ENCODE measurements at places on chromosomes 16 and 17.

GRCh38 chr17:47210105-47210504 is 957 bp downstream of the MYL4 start:
- DNase-seq, result no peak

- DNase-seq, result no peak
Observed at GRCh38 chr17:27878776-27879562, 14.2 kb downstream of the LYRM9 start.

GRCh38 chr16:58121132-58121531 is 8.0 kb downstream of the CFAP20 start:
- no peak for DNase-seq

DNA sequence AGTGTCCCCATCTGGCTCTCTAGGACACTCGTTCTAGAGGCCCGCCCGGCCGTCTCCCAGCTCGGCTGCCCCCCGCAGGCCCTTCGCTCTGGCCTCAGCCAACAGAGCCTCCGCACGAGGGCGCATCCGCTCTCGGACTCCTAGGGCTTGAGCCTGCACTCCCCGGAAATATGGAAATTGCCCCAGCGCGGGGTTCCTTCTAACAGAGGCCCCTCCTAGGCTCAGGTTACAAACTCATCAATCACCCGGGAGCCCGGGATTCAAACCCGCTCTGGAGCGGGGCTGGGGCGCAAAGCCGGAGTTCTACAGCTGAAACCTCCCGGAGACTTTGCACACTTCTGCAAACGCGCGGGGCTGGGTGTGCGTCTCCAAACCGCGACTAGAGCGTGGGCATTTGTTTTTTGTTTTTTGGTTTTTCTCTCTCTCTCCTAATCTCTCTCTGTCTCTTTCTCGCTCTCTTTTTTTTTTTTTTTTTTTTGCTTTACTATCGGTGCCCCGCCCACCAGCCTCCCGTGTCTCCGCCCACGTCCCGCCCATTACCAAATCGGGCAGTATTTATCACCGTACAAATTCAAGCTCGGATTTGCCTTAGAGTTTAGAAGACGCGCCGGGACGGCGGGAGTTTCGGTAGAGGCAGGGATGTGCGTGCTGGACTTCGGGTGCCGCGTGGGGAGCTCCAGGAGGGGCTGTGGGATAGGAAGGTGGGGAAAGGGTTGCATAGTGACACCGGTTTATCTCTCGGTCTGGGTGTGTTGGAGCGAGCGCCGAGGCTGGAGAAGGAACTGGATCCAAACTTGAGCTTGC is 2.4 kb upstream of the FOXL1 start:
- no peak for DNase-seq

DNA sequence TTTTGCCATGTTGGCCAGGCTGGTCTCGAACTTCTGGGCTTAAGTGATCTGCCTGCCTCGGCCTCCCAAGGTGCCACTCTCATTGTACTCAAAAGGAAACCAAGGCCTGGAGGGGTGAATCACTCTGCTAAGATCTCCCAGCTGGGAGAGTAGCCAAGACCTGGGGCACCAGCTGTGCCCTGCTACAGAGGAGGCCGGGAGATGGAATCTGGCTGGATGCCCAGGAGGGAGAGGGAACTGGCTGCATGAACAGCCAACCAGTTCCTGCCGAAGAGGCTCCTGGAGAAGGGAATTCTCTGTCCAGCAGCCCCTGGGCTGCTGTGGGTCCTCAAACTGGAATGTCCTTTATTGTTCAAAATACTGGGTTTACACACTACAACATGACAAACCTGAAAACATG is 238.7 kb upstream of the CIBAR2 start:
- no peak for DNase-seq

DNA sequence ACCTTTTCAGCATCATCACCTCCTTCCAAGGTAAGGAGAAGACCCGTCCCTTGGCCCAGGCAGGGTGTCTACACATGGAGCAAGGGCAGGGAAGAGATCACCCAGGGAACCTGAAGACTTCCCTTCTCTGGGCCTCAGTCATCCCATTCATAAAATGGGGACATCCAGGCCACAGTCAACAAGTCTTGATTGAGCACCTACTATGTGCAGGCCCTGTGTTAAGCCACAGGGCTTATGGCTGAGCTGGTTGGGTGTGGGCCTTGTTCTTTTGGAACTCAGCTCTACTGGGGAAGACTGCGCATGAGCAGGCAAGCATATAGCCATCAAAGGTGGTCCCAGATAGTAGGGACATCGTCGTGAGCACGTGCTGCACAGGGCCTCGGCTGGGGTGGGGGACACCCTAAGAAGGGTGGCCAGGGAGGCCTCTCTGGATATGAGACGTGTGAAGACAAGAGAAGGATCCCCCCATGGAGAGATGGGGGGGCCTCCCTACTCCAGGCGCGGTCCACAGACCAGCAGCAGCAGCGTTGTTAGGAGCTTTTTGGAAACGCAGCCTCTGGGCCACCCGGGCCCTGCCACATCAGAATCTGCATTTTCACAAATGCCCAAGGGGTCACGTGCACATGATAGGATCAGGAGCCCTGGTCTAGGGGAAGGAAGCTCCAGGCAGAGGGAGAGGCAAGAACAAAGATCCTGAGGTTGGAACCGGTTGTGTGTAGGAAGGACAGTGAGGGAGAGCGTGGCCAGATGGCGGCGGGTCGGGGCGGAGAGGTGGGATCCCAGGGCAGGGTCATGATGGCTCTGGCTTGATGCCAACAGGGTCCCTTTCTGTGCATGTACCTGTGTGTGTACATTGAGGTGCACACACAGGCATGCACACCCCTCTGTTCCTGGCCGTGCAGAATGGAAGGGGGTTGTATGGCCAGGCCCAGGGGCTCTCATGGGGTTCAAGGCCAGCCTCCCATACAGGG is 5.9 kb upstream of the ADGRG3 start:
- DNase-seq, result no peak

DNA sequence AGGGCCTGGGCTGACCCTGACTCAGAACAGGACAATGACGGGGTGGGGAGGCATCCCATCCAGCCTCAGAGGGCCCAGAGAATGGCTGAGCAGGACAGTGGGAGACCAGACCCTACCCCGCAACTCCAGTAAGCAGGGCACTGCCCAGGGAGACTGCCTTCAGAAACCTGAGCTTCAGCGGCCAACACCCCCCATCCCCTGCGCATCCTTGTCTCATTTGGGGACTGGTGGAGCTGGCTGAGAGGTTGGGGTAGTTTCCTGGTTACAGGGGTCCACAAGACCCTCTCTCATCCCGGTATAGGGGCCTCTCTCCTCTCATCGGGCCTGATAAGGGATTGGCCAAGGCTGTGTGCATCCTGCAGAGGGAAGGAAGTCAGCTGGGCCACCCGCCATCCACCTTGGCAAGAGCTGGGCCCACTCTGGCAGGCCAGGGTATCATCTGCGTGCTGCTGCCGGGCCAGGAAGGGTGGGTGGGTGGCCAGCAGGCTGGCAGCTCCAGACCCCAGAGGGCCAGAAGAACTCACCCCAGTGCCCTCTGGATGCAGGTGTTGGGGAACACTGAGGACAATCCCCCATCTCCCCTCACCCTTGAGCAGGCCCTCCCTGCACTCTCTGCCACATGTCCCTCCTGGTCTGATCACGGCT is 229.1 kb downstream of the KATNIP start:
- no peak for DNase-seq

DNA sequence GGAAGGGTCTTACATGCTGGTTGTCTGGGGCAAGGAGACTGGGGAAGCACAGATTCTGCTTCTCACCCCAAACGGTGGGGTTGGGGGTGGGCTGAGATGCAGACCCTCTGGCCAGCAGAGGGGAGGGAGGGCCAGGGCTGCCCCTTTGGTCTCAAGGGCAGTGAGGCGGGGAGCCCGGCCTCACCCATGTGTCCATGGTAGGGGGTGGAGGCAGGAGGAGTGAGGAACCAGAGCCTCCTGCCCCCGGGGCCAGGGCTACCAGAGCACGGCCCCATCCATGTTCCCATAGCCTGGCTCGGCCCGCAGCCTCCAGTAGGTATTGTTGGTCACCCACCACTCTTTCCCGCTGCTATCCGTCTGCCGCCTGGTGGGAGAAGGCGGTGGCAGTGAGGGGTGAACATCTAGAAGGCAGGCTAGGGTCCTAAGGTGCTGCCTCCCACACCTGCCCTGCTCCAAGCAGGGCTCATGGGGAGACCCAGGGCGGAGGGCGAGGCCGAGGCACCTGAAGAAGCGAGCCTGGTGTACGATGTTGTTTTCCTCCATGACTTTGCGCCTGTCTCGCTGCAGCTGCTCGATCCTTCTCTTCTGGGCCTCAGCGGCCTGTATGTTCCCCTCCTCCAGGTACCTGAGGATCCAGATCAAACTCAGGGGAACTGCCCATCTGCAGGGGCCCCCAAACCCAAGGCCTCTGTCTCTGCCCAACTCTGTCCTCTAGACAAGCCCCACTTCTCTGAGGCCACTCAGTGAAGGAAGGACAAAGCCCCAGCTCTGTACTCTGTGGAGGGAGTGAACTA is 13.4 kb downstream of the OSBPL7 start:
- DNase-seq, result no peak

DNA sequence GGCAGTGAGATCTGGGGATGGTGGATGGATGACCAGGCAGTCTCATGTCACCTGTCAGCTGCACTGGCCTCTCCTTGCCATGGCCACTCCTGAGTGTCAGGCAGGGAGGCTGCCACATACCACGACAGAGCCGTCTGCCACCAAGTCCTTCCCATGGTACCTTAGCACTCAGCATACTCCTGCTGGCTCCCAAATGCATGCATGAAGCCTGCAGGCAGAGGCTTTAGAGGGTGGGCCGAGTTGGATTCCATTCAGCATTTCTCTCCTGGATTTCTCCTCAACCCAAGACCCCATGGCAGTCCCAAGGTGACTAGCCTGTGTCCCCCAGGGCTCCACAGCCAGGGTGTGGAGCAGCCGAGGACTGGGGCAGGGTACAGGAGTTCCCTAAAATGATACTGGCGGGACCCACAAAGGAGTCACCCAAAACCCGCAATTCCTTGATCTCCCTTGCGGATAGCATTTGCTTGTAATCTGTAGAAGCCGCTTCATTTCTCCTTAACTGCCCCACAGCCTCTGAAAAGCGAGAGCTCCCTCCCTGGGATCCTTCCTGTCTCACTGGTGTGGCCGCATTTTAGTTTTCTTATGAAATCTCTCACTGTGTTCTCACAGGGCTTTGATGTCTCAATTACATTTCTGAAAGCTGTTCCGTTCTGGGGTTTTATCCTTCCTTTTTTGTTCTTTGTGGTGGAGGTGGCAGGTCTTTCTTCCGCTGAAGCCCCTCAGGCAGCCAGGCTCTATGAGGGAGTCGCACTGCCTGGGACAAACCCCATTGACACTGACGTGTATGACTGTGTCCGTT is 141.4 kb downstream of the SOCS1 start:
- DNase-seq, result no peak

DNA sequence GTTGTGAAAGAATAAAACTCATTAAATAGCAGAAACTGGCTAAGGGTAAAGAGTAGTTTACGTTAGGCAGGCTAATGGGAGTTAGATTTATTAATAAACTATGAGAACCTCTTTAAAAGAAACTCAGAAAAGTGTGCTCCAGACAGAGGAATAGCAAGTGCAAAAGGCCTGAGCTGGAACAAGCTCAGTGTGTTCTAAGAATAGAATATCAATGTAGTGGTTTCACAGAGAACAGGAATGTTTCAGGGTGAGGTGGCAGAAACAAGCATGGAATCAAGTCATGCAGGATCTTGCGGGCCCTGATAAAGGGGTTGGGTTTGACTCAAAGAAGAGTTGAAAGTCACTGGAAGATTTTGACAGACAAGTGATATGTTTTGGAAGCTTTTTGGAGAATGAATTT is 164.0 kb upstream of the HS3ST3A1 start:
- no peak for DNase-seq

DNA sequence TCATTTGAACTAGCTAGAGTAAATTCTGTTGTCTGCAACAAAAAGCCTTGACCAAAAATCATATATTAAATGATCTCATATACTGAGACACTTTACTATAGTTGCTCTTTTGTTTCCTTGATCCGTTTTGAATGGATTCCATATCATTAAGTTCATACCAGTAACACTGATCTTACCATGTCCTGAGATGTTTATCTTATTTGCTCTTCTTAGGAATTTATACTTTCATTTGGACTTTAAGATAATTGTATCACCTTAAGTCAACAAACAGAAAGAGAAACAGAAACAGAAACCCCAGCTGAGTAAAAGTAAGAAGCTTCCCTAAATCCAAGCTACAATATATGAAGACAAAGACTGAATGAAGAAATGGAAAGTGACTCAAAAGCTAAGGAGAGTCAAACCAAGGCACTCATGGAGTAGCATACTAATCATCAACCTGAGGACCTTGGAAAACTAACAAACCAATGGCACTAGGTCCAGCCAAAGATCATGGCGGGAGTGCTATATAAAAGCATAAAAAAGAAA is 106.5 kb upstream of the COX10 start:
- no peak for DNase-seq

- no peak for DNase-seq
Observed at GRCh38 chr17:7018331-7018964, 4.4 kb upstream of the BCL6B start.

- no peak for DNase-seq
Observed at GRCh38 chr17:57666201-57666870, 78.8 kb downstream of the CCDC182 start.

DNA sequence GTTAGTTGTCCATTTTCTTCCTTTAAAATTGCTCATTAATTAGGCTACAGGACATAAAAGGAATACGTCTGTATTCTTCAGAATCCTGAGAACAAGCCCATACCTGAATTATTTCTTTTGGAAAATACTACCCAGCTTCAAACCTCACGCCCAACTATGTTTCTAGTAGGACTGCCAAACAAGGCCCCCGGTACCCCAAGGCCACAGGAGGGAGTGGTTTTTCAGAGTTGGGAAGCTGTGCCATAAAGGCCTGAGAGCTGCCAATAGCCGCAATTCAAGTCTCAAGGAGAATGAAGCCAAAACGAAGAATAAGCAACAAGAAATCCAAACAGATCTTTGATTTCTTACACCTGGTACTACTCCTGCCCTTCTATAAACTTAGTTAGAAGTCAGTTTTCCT is 48.3 kb downstream of the UBE2G1 start:
- DNase-seq, result no peak

- no peak for DNase-seq
Observed at GRCh38 chr16:79810449-79811189, 210.1 kb upstream of the MAF start.

GRCh38 chr17:83200231-83200699 is 120.9 kb downstream of the METRNL start:
- peak; percentile 24 for DNase-seq

GRCh38 chr17:3762922-3763776 is 37.8 kb downstream of the ITGAE start:
- no peak for DNase-seq

GRCh38 chr17:17982801-17983200 is 10.1 kb downstream of the DRC3 start:
- DNase-seq, result no peak

- no peak for DNase-seq
Observed at GRCh38 chr17:80791758-80792284, 199.8 kb upstream of the CHMP6 start.

GRCh38 chr16:10978871-10979446 is 34.6 kb downstream of the CLEC16A start:
- DNase-seq, result no peak

GRCh38 chr16:53832896-53833544 is 129.1 kb downstream of the FTO start:
- no peak for DNase-seq

Data from stimulated activated CD8-positive, alpha-beta memory T cell treated with anti-CD3 and anti-CD28 coated beads, Interleukin-2, amount 100 ng/mL, for 1 hour (primary cell).